ENCODE measurements at places on chromosomes 16 and 17. TPM values are rescaled to one million over a fixed set of nuclear protein-coding genes. Genes with fewer than 3 reads are reported as not detected.

- DNase-seq: no peak
- peak overlapping the region; percentile 89 for H3K27ac ChIP-seq
- peak overlapping the region; percentile 95 for H3K4me3 ChIP-seq
- H3K27me3 ChIP-seq: no peaks in the 10 kb centered on the region
- peaks cover 13% of the 10 kb centered on the region for H3K36me3 ChIP-seq
These were observed 1.8 kb downstream of the ZBTB4 start for GRCh38 chr17:7477392-7478275.

CRYBA1 gene
- total RNA-seq: not detected

SLC52A1 gene
- 1.4 TPM for total RNA-seq

KCNJ12 gene
- total RNA-seq: not detected

- no peaks in the 10 kb centered on the region for H3K4me1 ChIP-seq
- no peak for DNase-seq
- no peaks in the 10 kb centered on the region for H3K36me3 ChIP-seq
- H3K27me3 ChIP-seq: no peaks in the 10 kb centered on the region
- no peak overlapping the region for H3K4me3 ChIP-seq
- H3K27ac ChIP-seq: no peak overlapping the region
These were observed 11.2 kb upstream of the RANGRF start for GRCh38 chr17:8277317-8277716.

DNA sequence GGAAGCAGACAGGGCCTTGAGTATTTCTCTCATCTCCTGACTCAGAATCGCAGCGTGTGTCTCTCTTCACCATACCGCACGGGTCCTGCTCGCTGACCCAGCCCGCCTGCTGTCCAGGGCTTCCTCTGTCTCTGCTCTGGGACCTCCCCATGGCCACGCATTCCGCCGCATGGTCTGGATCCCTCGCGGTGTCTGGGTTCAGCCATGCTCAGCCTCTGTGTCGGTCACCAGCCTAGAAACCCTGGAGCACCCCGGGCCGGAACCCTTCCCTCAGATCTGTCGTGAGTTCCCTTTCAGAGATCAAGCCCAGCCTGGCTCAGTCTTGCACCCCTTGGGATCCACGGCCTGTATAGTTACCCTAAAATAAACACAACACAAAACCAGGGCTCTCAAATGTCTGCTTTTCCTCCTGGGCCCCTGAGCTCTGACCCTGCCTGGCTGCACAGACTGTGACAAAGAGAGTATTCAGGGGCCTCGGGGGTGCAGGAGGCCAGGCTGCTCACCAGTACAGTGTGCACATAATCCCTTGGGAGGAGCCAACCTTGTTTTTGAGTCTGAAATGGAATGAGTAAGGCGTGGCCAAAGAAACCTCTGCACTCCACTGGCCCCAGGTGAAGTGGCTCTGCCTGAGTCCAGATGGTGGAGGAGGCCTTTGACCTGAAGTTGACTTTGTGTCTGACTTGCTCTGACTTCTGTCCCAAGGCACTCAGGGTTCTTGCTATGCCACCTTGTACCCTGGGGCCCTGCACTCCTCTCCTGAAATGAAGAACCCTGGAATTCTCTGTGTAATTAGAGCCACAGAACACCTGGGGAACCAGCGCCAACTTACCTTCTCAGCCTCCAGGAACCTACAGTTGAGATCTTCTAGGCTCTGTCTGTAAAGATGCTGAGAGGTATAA is 5.8 kb upstream of the SPIRE2 start:
- H3K36me3 ChIP-seq: no peaks in the 10 kb centered on the region
- H3K27ac ChIP-seq: no peak overlapping the region
- peaks cover 10% of the 10 kb centered on the region for H3K4me1 ChIP-seq
- DNase-seq: no peak
- no peak overlapping the region for H3K4me3 ChIP-seq
- peaks cover 12% of the 10 kb centered on the region for H3K27me3 ChIP-seq

GRCh38 chr17:61467416-61468262 is 15.4 kb downstream of the TBX4 start:
- peak; percentile 13 for DNase-seq
- H3K36me3 ChIP-seq: no peaks in the 10 kb centered on the region
- H3K27me3 ChIP-seq: peaks cover 18% of the 10 kb centered on the region
- peaks cover under 1% of the 10 kb centered on the region for H3K4me1 ChIP-seq
- no peak overlapping the region for H3K4me3 ChIP-seq

DNA sequence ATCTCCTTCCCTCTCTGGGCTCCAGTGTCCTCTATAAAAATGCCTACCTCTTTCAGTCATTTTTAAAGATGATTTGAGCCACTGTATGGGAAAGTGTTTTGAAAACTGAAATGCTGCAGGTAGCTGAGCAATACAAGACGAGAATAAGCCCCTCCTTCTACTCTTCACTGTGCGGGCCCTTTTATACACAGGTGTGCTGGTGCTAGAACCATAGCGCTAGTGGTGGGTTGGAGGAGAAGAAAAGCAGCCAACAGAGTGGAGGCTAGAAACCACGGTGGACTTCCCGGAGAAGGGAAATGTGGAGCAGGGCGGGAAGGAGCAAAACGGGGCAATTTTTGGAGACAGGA is 58.2 kb upstream of the DLX4 start:
- peak overlapping the region; percentile 28 for H3K4me3 ChIP-seq
- H3K4me1 ChIP-seq: peaks cover 1% of the 10 kb centered on the region
- no peak for DNase-seq
- H3K27me3 ChIP-seq: peaks cover 77% of the 10 kb centered on the region
- H3K36me3 ChIP-seq: no peaks in the 10 kb centered on the region
- no peak overlapping the region for H3K27ac ChIP-seq

- H3K4me1 ChIP-seq: peaks cover 7% of the 10 kb centered on the region
- peaks cover 24% of the 10 kb centered on the region for H3K36me3 ChIP-seq
- H3K27ac ChIP-seq: no peak overlapping the region
- H3K4me3 ChIP-seq: no peak overlapping the region
- H3K27me3 ChIP-seq: no peaks in the 10 kb centered on the region
These were observed 29.0 kb downstream of the SMYD4 start for GRCh38 chr17:1800712-1801111.

- H3K27me3 ChIP-seq: peaks cover 95% of the 10 kb centered on the region
- H3K36me3 ChIP-seq: peaks cover 6% of the 10 kb centered on the region
- peak overlapping the region; percentile 34 for H3K27ac ChIP-seq
- DNase-seq: no peak
These were observed 3.6 kb upstream of the LHX1 start for GRCh38 chr17:36933512-36934143.

ALOXE3 gene
- total RNA-seq: not detected

DNA sequence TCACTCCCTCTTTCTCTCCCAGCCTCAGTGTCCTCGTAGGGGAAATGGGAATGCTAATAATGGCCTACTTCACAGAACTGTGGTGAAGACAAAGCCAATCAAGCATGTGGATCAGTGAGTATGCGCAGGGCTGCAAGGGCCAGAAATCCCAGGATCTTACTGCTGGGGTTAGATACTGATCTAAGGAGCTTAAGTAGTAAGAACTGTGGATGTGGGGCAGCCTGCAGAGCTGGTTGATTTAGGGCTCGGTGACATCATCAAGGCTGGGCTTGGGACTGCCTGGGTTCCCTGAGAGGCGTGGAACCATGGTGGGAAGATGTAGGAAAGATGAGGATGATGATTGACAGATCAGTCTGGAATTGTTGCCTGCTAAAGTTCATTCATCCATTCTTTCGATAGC is 25.6 kb downstream of the GOSR2 start:
- no peak overlapping the region for H3K27ac ChIP-seq
- H3K4me3 ChIP-seq: no peak overlapping the region
- no peaks in the 10 kb centered on the region for H3K27me3 ChIP-seq
- no peak for DNase-seq
- H3K4me1 ChIP-seq: peaks cover 12% of the 10 kb centered on the region

ACAP1 gene
- 710 TPM for total RNA-seq

GRCh38 chr16:68644296-68644695 is 814 bp upstream of the CDH3 start:
- H3K4me3 ChIP-seq: peak overlapping the region; percentile 60
- H3K4me1 ChIP-seq: peaks cover 9% of the 10 kb centered on the region
- peaks cover 62% of the 10 kb centered on the region for H3K27me3 ChIP-seq
- no peak for DNase-seq

DNA sequence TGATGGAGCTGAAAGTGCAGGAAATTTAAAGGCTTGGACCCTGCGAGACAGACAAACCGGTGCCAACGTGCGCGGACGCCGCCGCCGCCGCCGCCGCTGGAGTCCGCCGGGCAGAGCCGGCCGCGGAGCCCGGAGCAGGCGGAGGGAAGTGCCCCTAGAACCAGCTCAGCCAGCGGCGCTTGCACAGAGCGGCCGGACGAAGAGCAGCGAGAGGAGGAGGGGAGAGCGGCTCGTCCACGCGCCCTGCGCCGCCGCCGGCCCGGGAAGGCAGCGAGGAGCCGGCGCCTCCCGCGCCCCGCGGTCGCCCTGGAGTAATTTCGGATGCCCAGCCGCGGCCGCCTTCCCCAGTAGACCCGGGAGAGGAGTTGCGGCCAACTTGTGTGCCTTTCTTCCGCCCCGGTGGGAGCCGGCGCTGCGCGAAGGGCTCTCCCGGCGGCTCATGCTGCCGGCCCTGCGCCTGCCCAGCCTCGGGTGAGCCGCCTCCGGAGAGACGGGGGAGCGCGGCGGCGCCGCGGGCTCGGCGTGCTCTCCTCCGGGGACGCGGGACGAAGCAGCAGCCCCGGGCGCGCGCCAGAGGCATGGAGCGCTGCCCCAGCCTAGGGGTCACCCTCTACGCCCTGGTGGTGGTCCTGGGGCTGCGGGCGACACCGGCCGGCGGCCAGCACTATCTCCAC is at the start of gene NOG:
Gene NOG (plus strand): TSS at position 54 of the 674 bp plus-strand sequence. CDS start 525 bp downstream, at position 579.
- peaks cover 51% of the 10 kb centered on the region for H3K27me3 ChIP-seq
- no peaks in the 10 kb centered on the region for H3K36me3 ChIP-seq
- peak; percentile 69 for DNase-seq
- no peak within 1 kb of the TSS for H3K27ac ChIP-seq

DNA sequence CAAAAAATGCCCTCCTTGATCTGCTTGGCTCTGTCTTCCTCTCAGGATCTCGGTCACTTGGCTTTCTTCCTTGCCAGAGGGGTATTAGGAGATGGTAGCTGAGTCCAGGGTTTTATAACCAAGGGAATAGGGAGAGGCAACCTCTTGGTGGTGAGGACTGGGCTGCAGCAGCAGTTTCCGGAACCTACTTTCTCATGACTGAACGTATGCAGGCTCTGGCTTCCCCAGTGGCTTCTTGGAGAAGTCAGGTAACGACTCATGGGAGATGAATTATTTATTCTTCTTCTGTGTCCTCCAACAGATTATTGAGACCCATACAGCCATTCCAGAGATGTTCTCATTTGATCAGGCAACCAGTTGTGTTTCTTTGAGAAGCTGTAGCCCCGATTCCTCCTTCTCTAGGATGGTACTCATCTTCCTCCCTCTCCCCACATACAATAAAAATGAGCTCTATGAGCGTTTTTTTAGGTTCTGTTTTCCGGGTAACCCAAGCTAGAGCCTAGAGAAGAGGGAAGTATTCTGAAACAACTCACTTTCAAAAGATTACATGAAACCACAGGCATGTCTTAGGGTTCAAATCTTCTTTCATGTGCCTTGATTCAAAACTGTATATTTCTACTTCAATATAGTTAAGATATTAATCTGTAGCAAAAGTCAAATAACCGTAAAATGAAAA is 22.3 kb upstream of the DHX40 start:
- H3K36me3 ChIP-seq: no peaks in the 10 kb centered on the region
- no peak overlapping the region for H3K27ac ChIP-seq
- H3K4me1 ChIP-seq: no peaks in the 10 kb centered on the region
- no peak overlapping the region for H3K4me3 ChIP-seq

IL34 gene
- total RNA-seq: 0.42 TPM

- no peak overlapping the region for H3K4me3 ChIP-seq
- no peak overlapping the region for H3K27ac ChIP-seq
- no peaks in the 10 kb centered on the region for H3K4me1 ChIP-seq
- H3K27me3 ChIP-seq: no peaks in the 10 kb centered on the region
- no peaks in the 10 kb centered on the region for H3K36me3 ChIP-seq
These were observed 379.1 kb upstream of the CDH11 start for GRCh38 chr16:65500919-65501318.

DNA sequence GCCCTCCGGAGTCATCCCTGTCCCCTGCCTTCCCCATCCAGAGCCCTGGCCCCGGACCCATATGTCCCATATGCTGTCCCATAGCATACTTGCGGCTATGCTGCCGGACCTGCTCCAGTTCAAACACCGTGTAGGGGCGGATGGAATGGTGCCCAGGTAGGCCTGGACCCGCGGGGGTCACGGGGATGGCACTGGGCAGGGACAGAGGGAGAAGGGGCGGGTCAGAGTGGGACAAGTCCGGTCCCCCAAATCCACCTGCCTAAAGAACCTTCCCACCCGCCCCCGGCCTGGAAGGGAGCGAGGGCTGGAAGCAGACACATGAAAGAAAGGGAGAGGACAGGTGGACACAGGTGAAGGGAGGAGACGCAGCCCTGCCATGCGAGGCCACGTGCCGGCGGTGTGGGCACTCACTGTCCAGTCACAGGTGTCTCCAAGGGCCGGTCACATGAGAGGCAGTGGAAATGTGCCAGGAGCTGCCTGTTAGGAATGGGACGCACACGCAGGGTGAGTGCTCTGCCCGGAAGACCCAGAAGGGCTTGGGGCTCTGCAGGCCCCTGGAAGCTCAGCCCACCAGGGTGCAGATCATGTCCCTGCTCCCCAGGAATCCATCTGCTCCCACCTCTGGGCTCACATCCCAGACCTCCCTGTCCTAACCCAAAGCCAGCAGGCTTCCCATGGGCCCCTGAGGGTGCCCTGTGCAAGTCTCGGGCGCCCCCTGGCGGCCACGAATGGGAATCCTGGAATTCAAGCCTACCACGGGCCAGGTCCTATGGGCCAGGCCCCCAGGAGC is 14.0 kb downstream of the UBALD2 start:
- H3K4me1 ChIP-seq: peaks cover 15% of the 10 kb centered on the region
- DNase-seq: peak; percentile 92
- H3K36me3 ChIP-seq: peaks cover 3% of the 10 kb centered on the region
- peak overlapping the region; percentile 45 for H3K27ac ChIP-seq
- no peak overlapping the region for H3K4me3 ChIP-seq

GRCh38 chr17:28226563-28227315 is 92.3 kb upstream of the TMEM97 start:
- peak overlapping the region; percentile 37 for H3K4me3 ChIP-seq
- H3K4me1 ChIP-seq: peaks cover 11% of the 10 kb centered on the region
- H3K36me3 ChIP-seq: no peaks in the 10 kb centered on the region
- H3K27ac ChIP-seq: no peak overlapping the region
- DNase-seq: no peak
